ENCODE measurements at places on chromosomes 1 and 21.

- no peak for DNase-seq
These were observed 757.8 kb upstream of the CXADR start for GRCh38 chr21:16755061-16755460.

DNA sequence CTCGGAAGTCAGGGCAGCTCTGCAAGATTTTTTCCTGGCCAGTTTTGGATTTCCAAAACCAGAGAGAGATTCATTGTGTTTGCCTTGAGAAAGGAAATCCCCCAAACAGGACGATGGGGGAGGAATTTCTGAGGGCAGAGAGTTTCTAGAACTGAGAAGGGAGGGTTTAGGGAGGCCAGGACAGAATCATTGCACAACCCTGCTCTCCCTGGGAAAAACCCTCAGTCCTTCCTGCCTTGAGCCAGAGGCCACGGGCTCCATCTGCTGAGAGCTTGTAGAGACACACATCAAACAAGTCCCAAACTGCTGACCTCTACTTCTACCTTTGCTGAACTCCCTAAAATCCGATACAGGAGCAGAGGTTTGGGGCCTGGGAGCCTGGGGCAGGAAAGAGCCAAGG is 99.7 kb downstream of the NMNAT2 start:
- DNase-seq, result no peak

- no peak for DNase-seq
These were observed 38.9 kb upstream of the BMP8A start for GRCh38 chr1:39452540-39452939.

GRCh38 chr21:42414928-42415769 is 11.4 kb downstream of the UBASH3A start:
- DNase-seq, result peak; percentile 82

GRCh38 chr1:55188909-55189308 is 26.3 kb downstream of the USP24 start:
- no peak for DNase-seq

- no peak for DNase-seq
These were observed 40.7 kb downstream of the COA6 start for GRCh38 chr1:234413990-234414389.
